ENCODE measurements at places on chromosomes 3 and 15. TPM values are rescaled to one million over a fixed set of nuclear protein-coding genes. Genes with fewer than 3 reads are reported as not detected.

Gene WDR49
- polyA plus RNA-seq, result 0.11 TPM

Gene ZNF774
- 11.9 TPM for polyA plus RNA-seq

Gene CDC25A
- 0.30 TPM for polyA plus RNA-seq

Gene HYAL1
- polyA plus RNA-seq, result 8.2 TPM

Gene MELTF
- polyA plus RNA-seq, result 3.0 TPM

Gene ZBTB47
- 12.5 TPM for polyA plus RNA-seq

Gene GPR27
- polyA plus RNA-seq, result 4.6 TPM

Data from pancreas (tissue), 10 donors.